Panc1 (cell line): ENCODE measurements at places on chromosomes 6 and 20.

DNA sequence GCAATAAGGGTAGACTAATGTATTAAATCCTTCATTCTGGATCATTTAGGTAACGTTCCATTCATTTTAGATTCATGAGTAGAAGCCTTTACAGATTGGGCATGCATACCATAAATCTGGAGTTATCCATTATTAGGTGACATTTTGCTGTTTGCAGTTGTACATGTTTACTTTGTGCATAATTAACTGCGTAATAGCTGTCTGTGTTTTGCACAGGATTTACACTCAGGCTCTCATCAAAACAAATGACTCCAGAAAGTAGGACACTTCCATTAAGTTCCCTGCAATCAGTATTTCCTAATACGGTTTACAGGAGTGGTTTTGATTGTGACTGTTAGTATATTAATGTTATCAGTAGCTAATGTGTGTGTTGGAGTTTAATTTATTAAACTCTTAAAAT is 997.4 kb downstream of the HACE1 start:
- no peak for DNase-seq

GRCh38 chr6:133503336-133503729 is 262.2 kb downstream of the EYA4 start:
- no peak for DNase-seq

DNA sequence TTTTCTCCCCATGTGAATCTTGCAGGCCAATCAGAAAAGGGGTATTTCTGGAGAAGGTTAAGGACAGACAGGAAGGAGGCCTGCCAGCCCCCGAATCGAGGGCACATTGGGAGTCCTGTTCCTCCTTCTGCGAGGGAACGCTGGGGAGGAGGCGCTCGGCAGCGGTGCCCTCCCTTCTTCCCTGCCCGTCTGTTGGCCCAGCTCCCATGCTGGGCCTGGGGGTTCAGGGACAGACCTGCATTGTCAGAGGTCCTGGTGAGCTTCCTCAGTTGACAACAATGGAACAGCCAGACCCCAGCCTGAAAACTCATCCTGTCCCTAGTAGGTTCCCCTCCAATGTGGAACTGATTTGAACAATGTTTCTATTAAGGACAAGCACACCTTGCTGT is 15.1 kb upstream of the SYNJ2 start:
- DNase-seq, result no peak

GRCh38 chr6:76221525-76221924 is 149.1 kb upstream of the IMPG1 start:
- DNase-seq, result no peak

GRCh38 chr20:7908905-7909304 is 31.4 kb downstream of the HAO1 start:
- DNase-seq, result no peak
